ENCODE measurements at places on chromosomes 1 and 21. TPM values are rescaled to one million over a fixed set of nuclear protein-coding genes. Genes with fewer than 3 reads are reported as not detected.

The LYPD8 gene
- not detected for total RNA-seq

The WNT3A gene
- not detected for total RNA-seq

The PRDX1 gene
- total RNA-seq, result 675 TPM

The RPTN gene
- total RNA-seq, result not detected

The ZNF683 gene
- total RNA-seq, result not detected

The TFF2 gene
- not detected for total RNA-seq

The BSND gene
- not detected for total RNA-seq

The GJA5 gene
- total RNA-seq, result 0.32 TPM

The TMCC2 gene
- 4.3 TPM for total RNA-seq

The H3-3A gene
- total RNA-seq, result 160 TPM

The PEF1 gene
- total RNA-seq, result 75.1 TPM

The CRYAA gene
- not detected for total RNA-seq

The RGS18 gene
- total RNA-seq, result not detected

The DIO1 gene
- not detected for total RNA-seq

The FCRL3 gene
- not detected for total RNA-seq

The APOBEC4 gene
- total RNA-seq, result not detected

The INKA2 gene
- 13.7 TPM for total RNA-seq

The SPATA45 gene
- total RNA-seq, result not detected

The PMVK gene
- 8.6 TPM for total RNA-seq

The KCNJ9 gene
- total RNA-seq, result not detected

The OLIG2 gene
- not detected for total RNA-seq

The PIP5K1A gene
- 26.7 TPM for total RNA-seq

The EXO1 gene
- total RNA-seq, result 9.4 TPM

The SH3BGR gene
- 0.44 TPM for total RNA-seq

The CELSR2 gene
- total RNA-seq, result 0.16 TPM

The PHGDH gene
- 10.6 TPM for total RNA-seq

The F11R gene
- total RNA-seq, result 84.2 TPM

The NBPF4 gene
- not detected for total RNA-seq

The THEMIS2 gene
- total RNA-seq, result 19.3 TPM

The SFT2D2 gene
- total RNA-seq, result 20.1 TPM

The PSRC1 gene
- 3.1 TPM for total RNA-seq

The CNKSR1 gene
- not detected for total RNA-seq

The TPTE gene
- total RNA-seq, result not detected

The ESRRG gene
- total RNA-seq, result not detected

The F13B gene
- total RNA-seq, result not detected

The SYPL2 gene
- total RNA-seq, result not detected

The PHC2 gene
- 54.1 TPM for total RNA-seq

The FCGR3A gene
- total RNA-seq, result not detected

Data from bladder microvascular endothelial cell (primary cell).